ENCODE measurements at places on chromosomes 1 and 21. TPM values are rescaled to one million over a fixed set of nuclear protein-coding genes. Genes with fewer than 3 reads are reported as not detected.

The TP73 gene
- not detected for total RNA-seq

The CD1B gene
- not detected for total RNA-seq

The FCGR1A gene
- 0.71 TPM for total RNA-seq

The PGBD5 gene
- total RNA-seq, result 0.28 TPM

DNA sequence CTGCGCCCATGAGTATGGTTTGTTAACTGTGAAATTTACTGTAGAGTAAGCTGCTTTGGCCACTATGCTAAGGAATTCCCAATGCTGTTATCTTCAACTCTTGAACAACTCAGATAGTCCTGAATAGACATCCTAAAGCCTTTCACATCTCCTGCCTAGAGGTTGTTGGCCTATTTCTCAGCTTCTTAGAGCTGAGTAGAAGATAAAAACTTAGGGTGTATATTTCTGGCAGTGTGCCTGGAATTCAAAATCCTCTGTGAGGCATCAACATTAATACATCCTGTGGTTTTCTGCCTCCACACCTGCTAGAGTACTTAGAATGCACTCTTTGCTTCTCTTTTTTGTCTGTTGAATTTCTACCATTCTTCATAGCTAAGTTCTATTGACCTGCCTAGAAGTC, 45.8 kb upstream of the RC3H1 start:
- DNase-seq, result no peak

GRCh38 chr1:14782741-14783591, 184.5 kb downstream of the KAZN start:
- no peak for DNase-seq

GRCh38 chr1:93811326-93812065, 67.5 kb downstream of the DNTTIP2 start:
- DNase-seq, result no peak

DNA sequence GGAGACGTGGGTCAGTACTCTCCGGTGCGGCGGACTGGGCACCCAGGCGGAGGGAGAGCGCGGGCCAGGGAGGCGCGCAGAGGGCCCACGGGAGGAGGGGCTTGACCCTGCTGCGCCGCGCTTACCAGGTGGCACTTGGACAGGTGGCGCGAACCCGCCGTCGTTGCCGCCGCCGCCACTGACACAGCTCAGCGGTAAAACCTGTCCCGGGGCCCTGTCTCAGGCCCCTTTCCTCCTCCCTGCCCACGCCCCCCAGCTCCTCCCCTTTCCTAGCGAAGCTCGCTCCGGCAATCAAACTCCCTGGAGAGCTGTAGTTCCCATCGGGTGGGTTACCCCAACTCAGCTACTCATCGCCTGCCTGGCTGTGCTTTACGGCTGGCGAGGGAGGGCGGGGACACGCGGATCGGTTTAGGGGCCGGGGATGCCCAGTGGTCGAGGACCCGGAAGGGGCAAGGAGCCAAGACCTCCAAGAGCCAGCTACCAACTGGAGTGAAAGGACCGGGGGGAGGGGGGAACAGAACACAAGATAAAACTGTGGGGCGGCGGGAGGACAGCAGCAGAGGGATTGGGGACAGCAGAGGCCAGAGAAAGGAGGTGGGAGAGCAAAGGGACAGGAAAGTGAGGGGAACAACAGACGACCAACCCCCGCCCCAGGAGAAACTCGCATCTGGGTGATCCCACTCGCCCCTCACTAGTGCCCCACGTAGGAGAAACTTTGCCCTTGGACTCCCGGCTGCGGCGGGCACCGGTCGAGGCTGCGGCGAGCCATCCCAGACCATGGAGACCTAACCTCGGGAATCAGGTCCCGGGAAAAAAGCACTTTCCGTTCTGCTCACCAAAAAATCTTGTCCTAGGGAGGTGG, 2.9 kb downstream of the GFI1 start:
- DNase-seq, result no peak

GRCh38 chr1:156847591-156848460, 11.1 kb downstream of the INSRR start:
- DNase-seq, result no peak

DNA sequence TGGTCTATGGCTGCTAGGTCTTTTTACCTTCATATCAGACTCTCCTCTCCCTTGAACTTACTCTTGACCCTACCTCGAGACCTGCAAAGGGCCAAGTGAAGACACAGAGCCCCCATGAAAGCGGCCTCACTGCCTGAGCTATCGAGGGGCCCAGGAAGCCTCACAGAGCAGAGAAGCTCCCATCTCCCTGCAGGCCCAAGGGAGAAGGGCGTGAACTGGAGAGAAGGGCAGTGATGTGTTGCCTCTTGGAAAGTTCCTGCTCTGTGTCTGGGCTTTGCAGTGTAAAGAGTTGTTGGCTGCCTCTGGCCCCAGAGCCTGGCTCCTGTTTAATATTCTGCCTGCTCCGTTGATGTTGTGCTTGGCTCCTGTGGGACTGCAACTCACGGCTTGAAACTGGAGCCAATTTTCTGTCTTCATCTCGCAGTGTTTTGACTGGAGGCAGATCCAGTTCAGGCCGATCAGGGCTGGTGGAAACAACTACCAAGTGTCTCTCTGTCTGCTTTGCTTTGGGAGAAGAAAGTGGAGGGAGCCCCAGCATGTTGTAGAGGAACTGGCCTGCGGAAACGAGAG, 4.3 kb downstream of the SERTAD4 start:
- peak; percentile 94 for DNase-seq

GRCh38 chr21:38913120-38913892, 107.6 kb downstream of the ETS2 start:
- DNase-seq, result peak; percentile 91

DNA sequence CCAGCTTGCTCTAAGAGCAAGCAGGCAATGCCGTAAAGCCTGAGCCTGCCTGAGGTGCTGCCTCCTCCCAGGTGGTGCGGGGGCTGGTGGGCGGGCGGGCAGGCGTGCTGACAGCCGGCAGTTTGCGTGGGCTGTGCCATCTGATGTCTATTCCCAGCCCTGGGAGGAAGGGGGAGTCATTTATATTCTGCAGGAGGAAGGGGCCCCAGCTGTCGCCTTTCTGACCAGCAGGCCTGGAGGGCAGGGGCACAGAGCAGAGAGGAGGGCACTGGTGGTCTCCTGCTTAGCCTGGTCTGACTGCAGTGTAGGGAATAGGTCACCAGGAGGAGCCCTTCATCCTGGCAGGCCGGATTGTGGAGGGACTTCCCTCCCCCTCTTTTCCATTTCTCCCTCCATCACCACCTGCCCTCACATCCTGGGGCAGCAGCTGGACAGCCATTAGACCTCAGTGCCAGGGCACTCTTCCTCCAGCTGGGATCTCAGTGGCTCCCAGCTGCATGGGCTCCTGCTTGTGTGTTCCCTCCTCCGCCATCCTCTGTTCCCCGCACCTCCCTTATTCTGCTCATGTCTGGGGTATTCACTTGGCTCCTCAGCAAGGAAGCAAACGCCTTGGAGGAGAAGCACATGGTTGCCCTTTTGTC, 4.4 kb downstream of the CYB561D1 start:
- DNase-seq, result no peak

- no peak for DNase-seq
Measured at GRCh38 chr1:117271959-117272358, 61.2 kb upstream of the VTCN1 start.

DNA sequence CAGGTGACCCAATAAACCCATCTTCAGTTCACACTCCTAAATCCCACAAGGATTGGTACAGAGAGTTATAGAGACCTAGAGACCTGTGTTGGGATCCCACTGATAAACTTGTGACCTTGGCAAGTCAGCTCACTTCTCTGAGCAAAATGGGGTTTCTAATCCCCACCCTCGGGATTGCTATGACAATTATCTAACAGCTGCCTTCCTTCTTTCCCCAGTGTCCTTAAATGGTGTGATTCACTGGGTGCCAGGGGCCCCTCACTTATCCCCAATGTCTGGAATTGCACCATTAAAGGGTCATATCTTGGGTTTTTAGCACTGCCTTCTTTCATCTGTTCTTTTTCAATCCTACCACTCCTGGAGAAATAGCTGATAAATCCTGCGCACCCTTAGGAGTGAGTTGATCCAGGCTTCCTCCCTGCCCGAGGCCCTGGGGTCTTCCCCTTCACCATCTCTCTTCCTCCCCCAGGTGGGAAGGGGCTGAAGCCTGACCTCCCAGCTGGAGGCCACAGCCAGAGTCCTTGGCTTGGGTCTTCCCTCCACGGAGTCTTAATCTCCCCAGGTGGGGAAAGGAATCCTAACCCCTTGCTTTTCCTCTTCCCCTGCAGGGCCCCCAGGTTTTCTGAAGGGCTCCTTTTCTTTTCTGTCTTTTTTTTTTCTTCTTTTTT, 39.7 kb downstream of the LACTBL1 start:
- DNase-seq, result peak; percentile 29
